ENCODE measurements at places on chromosomes 3 and 15. TPM values are rescaled to one million over a fixed set of nuclear protein-coding genes. Genes with fewer than 3 reads are reported as not detected.

DNA sequence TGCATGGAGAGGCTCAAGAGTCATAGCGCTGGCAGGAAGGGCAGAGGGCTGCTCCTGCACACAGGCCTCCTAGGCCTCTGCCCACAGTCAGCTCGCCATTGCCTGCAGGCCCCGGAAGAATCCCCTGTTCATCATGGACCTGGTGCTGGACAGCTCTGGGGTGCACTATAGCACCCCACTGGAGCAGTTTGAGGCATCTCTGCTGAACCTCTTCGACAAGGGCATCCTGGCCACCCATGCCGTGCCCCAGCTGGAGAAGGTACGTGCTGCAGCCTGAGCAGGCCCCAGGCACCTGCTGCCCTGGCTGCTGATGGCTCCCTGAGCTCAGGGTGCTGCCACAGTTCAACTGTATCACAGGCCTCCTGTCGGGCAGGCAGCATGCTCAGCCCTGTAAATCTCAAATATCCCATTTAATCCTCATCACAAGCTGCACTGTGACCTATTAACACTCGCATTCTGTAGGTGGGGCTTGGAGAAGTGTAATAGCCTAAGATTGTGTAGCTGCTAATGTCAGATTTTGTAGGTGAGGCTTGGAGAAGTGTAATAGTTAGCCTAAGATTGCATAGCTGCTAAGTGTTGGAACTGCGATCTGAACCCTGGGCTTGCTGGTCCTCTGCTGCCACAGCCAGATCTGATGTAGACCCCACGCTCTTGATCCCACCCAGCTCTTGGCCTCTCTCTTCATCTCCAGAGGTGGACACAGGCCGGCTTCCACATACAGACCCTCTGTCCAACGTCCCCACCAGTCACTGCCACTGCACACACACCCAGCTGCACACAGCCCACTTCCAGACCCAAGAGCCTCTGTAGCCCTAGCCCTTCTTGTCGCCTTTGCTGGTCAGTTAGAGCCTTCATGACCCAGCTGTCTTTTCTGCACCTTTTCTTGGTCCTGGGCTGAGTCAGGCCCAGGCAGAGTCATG is 31.9 kb downstream of the DNAH1 start:
- no peak for DNase-seq

DNA sequence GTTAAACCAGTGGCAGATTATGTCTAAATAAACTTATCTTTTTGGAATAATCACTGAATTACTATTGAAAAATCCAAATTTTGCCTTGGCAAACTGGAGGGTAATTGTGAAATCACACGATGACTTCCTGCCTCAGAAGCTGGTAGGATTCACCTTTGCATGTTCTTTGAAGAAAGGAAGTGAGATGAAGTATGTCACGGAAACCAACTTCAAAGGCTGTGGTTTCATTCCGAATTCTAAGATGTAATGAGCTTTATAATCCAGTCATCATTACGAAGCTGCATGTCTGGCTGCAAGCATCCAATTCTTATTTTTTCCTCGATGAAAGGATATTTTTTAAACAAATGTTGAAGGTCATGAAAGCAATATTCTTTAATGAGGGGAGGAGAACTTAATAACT is 15.0 kb upstream of the ZBED2 start:
- no peak for DNase-seq

GRCh38 chr3:129867506-129868124 is 25.9 kb downstream of the TMCC1 start:
- DNase-seq, result no peak

DNA sequence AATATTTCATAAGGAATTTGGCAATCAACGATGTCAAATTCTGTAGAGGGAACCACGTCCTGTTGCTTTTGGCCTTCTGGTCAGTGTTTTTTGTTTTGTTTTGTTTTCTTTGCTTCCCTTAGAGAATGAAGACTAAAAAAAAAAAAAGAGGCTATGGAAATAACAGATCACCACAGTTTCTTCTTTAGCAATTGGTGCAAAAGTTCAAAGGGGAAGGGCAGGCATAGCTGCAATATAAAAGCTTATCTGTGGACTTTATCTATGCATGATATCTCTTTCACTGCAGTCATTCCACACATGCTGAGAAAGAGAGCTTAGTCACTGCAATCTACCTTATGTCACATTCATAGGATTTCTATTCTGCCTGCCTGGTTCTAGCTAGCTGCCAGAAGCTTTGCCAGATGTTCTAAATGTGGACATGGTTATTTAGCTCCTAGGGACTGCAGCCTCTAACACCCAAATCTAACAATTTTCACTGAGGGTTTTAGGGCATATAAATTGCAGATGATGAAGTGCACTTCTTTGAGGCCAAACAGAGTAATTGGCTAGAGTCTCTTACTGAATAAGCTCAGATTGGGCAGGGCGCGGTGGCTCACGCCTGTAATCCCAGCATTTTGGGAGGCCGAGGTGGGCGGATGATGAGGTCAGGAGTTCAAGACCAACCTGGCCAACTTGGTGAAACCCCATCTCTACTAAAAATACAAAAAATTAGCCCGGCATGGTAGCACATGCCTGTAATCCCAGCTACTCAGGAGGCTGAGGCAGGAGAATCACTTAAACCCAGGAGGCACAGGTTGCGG is 637.2 kb downstream of the NTRK3 start:
- no peak for DNase-seq

GRCh38 chr15:41039121-41039520 is 77.0 kb downstream of the INO80 start:
- no peak for DNase-seq

DNA sequence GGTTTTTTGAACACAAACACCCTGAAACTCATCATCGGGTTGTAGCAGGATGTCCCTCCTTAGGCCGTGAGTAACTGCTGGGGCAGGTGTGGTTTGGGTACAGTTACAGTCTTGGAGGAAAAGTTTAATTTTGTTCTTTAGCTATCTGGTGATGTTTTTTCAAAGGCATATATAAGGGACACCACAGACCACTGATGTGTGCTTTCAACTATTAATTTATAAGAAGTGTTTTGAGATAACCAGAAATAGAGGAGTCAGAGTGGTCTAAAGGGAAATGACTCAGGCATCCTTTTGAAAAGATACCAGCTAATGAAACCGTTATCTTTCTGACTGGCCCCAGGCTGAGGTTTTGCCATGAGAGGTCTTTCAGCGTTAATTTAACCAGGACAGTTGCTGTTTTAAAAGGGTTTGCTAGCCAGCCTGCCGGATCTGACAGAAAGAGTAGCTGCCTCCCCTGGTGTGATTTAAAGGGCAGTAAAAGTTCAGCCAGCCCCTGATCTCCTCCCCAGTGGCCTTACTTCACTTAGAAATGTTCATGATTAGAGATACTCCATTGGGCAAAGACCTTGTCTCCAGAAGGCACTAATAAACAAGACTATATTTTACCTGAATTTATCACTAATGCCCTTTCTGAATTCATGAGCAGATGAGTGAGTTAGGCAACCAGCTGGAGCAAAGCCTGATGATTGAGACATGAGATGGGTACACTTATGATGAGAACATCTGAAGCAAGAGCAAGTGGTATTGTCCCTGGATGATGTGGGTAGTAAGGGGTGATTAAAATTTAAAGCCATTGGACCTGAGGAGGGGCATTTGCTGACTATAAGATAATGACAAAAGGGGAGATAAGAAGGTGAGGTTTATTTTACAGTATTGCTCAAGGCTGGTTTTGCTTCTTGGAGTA is 482.5 kb upstream of the TBL1XR1 start:
- DNase-seq, result no peak

Gene KLHL40
- polyA plus RNA-seq, result not detected

Measured in keratinocyte (primary cell).